Astrocyte (in vitro differentiated cells and primary cell): ENCODE measurements at places on chromosomes 3 and 15.

DNA sequence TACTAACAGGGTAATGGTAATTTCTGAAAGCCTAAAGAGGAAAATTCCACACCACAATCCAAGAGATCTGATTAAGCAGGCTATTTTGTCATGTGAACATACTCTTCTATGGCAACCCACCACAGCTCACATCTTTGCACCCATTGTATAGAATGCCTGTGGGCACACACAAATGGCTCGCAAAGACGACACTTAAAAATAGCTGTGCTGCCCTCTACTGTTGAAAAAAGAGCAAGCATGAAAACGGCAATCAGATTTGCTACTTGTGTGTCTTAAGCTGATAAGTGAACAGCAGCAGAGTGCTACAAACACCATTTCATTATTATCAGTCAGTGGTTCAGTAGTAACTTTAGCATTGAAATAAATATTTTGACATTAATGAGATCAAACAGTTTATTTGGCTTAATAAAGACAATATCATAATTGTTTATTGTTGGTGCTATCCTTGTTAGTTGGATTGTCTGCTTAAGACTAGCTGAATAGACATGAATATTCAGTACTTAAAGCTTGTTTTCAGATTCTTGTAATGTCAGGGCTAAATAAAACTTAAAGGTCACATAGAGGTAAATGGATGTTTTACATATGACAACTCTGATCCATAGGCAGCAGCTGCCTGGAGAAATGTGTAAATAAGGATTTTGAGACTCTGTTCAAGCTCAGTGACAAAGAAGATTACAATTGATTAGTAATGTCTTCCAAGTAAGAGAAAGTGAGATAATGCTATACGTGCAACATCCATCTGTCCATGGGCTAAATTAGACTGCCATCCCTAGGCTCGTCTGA lies 199.1 kb downstream of the LRRN1 start:
- DNase-seq, result peak; percentile 38

- no peak for DNase-seq
These were observed 251.8 kb upstream of the RORA start for GRCh38 chr15:61480863-61481262.

GRCh38 chr15:33551860-33552259 lies 241.1 kb downstream of the RYR3 start:
- no peak for DNase-seq

- peak; percentile 25 for DNase-seq
These were observed 260.4 kb upstream of the P2RY1 start for GRCh38 chr3:152574461-152575079.

DNA sequence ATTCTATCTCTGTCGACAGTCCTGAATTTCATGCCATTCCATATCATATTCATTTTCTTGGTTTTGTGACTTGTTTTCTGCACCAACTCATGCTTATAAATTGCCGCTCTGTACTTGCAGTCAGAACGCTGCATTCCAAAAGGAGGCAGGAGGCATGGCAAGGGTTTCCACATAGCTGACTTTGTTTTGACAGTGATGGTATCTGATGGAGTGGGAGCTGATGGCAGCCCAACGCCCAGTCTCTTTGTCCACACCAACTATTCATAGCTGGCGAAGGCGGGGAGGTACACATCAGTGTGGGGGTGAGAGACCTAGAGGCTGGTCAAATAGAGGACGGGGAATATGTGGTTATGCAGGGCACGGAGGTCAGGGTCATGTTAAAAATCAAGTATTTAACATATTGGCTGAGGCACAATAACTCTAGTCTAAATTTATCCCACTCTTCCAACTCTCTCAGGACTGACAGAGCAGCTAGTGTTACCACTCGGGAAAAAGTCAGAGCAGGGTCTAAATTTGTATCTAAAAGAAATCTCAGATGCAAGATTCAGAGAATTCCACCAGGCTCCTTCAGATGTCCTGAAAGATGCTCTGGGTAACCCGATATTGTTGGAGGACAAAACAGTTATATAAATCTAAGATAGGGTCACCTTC lies 67.8 kb upstream of the ATP13A3 start:
- DNase-seq, result peak; percentile 28

- no peak for DNase-seq
These were observed 171.2 kb downstream of the KCNMB2 start for GRCh38 chr3:178707311-178708031.

DNA sequence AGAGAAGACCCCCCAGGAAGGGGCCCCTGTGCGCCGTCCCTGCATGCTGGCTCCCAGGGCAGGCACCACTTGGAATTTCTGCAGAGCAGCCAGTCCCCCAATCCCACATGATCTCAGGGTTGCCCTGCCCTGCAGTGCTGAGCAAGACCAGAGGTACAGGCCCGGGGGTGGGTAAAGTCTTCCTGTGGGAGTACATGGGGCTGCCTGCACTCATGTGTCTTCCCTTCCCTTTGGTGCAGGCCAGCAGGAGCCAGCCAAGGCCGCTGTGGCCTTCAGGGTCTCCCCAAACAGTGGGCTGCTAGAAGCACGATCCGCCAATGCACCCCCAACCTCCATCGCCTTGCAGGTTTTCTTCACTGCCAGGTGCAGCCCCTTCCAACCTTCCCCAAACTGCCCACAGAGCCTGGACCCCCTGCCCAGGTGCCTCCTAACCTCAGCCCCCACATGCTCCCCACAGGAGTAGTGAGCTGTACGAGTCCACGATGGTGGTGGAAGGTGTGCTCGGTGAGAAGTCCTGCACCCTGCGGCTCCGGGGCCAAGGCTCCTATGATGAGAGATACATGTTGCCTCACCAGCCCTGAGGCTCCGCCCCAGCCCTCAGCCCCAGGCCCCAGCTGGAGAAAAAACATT lies 15.0 kb downstream of the ACAA1 start:
- DNase-seq, result no peak

- DNase-seq, result no peak
These were observed 93.8 kb downstream of the LINGO1 start for GRCh38 chr15:77538793-77539497.

DNA sequence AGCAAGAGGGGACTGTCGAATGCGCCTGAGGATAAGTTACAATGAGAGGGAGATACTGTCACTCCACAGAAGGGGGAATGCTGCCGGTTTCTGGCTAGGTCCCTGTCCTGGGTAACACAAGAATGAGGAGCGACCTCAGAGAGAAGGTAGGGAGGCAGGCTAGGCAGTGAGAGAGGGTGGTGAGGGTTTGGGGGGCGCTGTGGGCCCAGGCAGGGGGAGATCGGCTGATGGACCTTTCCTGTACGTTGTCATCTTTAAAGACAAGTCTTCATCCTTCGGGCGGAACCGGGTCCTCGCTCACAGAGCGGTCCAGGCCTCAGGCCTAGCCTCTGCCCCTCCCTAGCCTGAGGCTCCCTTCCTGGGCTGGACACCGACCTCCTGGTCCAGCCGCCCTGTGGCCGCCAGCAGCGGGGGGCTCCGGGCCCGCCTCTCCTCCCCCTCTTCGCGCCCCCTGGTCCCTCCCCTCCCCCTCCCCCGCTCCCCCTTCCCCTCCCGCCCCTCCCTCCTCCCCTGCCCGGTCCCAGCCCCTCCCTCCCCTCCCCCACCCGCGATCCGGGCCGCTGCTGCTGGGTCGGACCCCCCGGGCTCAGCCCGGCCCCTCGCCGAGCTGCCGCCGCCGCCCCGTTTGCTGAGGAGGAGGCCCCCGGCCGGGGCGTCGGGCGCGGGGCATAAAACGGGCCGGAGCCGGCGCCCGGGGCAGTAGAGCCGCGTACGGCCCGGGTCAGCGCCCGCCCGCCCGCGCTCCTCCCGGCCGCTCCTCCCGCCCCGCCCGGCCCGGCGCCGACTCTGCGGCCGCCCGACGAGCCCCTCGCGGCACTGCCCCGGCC lies at the start of gene CHRD:
Gene CHRD, plus strand, starts transcription at position 697 of the 827 bp plus-strand sequence. CDS start 265 bp downstream, outside the sequence.
- no peak for DNase-seq

DNA sequence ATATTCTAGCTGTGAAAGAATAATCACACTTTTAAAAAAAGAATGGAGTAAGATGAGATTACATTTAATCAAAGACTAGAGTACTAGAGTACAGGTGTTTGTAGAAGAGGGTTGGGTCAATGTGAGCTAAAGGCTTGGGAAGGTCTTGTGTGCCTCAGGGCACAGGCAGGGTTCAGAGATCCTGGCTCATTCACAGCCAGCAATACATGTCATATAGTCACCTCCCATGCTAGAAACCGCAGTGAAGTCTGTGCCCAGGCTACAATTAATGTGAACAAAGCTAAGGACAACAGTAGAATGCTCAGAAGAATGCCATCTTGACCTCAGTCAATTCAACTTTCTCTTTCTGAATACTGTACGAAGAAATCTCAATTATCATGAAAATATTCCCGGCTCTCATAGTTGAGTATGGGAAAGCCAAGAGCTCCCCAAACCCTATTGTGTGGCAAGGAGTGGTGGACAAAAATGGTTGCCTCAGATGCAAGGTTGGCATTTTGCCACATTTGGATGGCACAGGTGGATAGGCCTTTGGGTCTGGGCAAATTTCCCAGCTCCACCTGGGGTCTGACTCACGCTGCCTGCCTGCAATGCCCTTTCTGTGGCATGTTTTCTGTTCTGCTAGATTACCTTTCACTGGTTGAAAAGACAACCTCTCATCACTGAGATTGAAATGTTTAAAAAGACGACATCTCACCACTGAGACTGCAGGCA lies 70.2 kb downstream of the NMD3 start:
- no peak for DNase-seq

- no peak for DNase-seq
These were observed 11.7 kb downstream of the BAHD1 start for GRCh38 chr15:40452296-40453090.

DNA sequence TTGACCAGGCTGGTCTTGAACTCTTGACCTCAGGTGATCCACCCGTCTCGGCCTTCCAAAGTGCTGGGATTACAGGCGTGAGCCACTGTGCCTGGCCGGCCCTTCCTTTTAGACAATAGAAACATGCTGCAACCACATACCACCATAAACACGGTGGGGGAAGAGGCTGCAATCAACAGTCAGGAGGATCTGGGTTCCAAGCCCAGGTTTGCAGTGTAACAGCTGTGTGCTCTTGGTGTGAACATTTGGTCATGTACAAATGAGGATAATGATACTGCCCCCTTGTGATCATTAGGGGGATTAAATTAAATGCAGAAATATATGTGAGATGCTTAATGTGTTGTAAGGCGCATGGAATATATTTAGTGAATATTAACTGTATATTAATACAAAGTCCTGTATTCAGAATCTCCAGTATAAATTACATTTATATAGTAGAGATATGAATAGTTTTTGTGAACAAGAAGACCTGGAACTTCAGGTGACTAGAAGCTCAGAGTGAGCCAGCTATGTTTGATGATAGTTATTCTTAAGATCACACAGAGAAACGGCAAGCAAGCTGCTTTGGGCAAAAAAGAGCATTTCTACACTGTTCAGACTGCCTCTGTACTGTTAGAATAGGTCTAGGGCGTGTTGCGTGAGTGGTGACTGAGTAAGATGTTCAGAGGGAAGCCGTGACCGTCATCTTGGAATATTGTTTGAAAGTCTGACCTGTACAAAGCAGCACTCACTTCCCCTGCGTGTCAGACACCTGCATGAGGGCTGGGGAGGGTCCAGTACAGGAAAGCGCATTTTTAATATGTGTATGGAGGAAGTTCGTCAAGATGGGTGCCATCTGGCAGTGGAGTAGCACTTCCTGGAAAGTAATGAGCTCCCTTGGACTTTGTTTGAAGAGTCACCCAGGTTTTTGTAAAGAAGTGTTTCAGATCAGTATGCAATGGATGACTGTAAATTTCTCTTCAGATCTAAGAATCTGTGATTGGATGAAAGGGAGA lies 125.8 kb downstream of the PGPEP1L start:
- peak; percentile 60 for DNase-seq

GRCh38 chr3:134279466-134279865 lies 28.8 kb upstream of the RYK start:
- peak; percentile 39 for DNase-seq

DNA sequence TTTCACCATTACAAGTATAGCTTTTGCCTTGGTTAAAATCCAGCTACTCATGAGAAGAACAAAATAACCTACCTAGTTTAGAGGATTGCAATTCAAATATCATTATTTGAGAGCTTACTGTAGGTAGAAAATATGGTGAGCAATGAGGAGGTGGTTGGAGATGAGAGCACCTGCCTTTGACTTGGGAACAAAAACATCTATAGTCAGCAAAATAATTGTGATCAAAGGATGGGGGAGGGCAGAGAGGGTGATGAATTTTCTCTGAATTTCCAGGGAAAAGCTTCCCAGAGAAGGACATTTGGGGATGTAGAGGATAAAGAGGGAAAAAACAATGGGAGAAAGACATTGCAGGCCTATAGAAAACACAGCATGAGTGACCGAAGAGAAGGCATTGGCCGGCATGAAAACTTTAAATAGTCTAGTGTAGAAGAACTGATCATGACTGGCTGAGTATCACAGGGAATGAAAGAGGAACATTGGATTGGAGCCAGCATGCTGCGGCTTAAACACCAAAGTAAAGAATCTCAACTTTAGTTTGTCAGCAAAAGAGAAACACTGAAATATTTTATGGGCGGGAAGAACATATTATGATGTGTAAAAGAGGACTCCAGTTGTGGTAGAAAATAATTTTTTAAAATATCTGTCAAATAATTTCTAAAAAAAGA lies 581.3 kb downstream of the UNC13C start:
- no peak for DNase-seq

- DNase-seq, result no peak
These were observed 20.3 kb downstream of the SETMAR start for GRCh38 chr3:4323246-4324027.

GRCh38 chr3:155179966-155180757 lies 100.0 kb downstream of the MME start:
- DNase-seq, result no peak
